ENCODE measurements at places on chromosomes 7 and 10. TPM values are rescaled to one million over a fixed set of nuclear protein-coding genes. Genes with fewer than 3 reads are reported as not detected.

The ZC3HAV1L gene
- total RNA-seq: 19.9 TPM

The LRRN3 gene
- total RNA-seq: 34.8 TPM

DNA sequence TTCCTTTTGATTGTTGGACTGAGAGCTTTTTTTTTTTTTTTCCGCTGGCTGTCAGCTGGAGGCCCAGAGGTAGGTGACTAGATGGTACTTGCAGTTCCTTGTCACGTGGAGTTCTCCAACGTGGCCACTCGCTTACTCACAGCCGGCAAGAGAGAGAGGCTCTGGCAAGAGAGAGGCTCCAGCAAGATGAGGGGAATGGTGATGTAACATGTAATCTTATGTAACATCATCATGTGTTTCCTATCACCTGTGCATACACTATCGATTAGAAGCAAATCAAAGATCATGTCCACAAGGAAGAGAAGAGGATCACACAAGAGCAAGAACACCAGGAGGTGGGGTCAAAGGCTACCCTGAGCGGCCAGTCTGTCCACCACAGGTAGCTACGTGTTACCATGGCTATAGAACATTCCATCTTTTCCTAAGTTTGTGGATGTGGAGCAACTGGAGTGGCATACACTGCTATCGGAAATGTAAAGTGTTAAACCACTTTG is 4.0 kb upstream of the BORCS7 start:
- H3K27ac ChIP-seq: no peak overlapping the region
- no peaks in the 10 kb centered on the region for H3K27me3 ChIP-seq
- no peaks in the 10 kb centered on the region for H3K36me3 ChIP-seq
- no peak overlapping the region for H3K4me3 ChIP-seq
- no peak for DNase-seq
- peaks cover 2% of the 10 kb centered on the region for H3K4me1 ChIP-seq

- DNase-seq: no peak
- H3K4me3 ChIP-seq: no peak overlapping the region
- no peaks in the 10 kb centered on the region for H3K36me3 ChIP-seq
- no peaks in the 10 kb centered on the region for H3K4me1 ChIP-seq
- H3K27me3 ChIP-seq: peaks cover 13% of the 10 kb centered on the region
Observed at GRCh38 chr7:74478671-74479065, 25.0 kb downstream of the GTF2IRD1 start.

DNA sequence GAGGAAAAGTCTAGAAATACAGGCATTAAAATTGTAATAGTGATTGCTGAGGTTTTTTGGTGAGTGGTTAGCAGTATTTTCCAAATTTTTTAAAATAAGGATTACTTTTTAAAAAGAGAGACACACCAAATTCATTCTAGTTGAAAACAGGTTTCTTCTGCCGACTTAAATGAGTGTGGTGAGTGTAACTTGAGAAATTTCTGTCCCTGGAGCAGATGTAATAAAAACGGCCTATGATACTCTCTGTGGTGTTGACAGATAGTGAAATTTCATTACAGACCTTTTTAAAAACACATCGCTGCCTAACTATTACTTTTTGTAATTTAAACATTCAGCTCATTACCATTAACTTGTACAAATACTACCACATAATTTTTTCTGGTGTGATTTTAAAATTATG is 90.1 kb downstream of the CYP51A1 start:
- H3K27me3 ChIP-seq: no peaks in the 10 kb centered on the region
- no peaks in the 10 kb centered on the region for H3K4me1 ChIP-seq
- DNase-seq: no peak

The FAM131B gene
- total RNA-seq: 2.9 TPM

- peaks cover 3% of the 10 kb centered on the region for H3K27me3 ChIP-seq
- H3K27ac ChIP-seq: no peak overlapping the region
- H3K4me3 ChIP-seq: no peak overlapping the region
Observed at GRCh38 chr7:155285423-155285822, 12.3 kb upstream of the INSIG1 start.

The FOXI2 gene
- total RNA-seq: not detected

DNA sequence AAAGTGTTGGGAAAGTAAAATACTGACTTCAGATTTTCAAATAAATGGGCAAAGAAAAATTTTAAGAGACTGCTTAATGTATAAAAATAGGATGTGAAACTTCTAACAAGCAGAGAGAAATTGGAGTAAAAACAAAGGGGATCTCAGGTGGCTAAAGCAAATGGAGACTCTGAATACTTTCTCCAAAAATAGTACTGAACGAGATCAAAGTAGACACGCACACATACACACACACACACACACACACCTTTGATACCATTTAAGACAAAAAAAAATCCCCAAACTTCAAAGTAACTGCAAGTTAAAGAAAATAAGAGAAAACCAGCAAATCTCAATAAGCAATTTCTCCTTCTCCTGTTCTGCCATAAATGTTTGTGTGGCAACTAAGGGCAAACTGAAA is 307.3 kb downstream of the CRPPA start:
- no peak overlapping the region for H3K4me3 ChIP-seq
- no peak overlapping the region for H3K27ac ChIP-seq
- no peak for DNase-seq
- H3K4me1 ChIP-seq: peaks cover 3% of the 10 kb centered on the region

The CALHM3 gene
- total RNA-seq: not detected

The CALY gene
- not detected for total RNA-seq

The GGCT gene
- total RNA-seq: 78.6 TPM

- H3K36me3 ChIP-seq: no peaks in the 10 kb centered on the region
- H3K27me3 ChIP-seq: no peaks in the 10 kb centered on the region
- no peak overlapping the region for H3K4me3 ChIP-seq
- DNase-seq: no peak
- H3K27ac ChIP-seq: no peak overlapping the region
Observed at GRCh38 chr10:44132361-44133289, 252.3 kb downstream of the CXCL12 start.

GRCh38 chr10:62250594-62251198 is 17.9 kb downstream of the RTKN2 start:
- peak overlapping the region; percentile 51 for H3K27ac ChIP-seq
- no peak overlapping the region for H3K4me3 ChIP-seq
- DNase-seq: no peak
- H3K4me1 ChIP-seq: peaks cover 23% of the 10 kb centered on the region
- H3K27me3 ChIP-seq: no peaks in the 10 kb centered on the region

DNA sequence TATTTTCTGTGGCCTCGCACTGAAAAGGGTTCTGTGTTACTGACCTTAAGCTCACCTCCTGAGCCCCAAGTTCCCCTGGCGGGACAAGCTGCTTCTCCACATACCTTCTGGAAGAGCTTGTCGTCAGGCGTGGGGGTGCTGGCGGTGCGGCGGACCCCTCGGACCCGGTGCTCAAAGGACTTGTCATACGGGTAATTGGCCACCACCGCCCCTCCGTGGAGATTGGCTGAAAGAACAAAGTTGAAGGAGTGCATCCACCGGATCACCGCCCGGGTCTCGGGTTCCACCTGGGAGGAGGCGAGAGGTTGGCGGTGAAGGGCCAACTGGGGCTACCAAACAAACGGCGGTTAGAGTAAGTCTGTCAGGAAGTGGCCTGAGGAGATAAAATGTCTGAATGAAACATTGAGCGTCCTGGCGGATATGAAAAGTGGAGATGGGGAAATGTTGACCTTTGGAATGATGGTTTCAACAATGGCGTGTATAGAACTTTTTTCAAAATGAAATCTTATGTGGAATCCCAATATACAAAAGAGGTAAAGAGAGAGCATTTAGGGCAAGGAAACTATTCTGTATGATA is 16.5 kb downstream of the CPN1 start:
- no peak overlapping the region for H3K27ac ChIP-seq
- no peak overlapping the region for H3K4me3 ChIP-seq
- DNase-seq: no peak
- peaks cover 12% of the 10 kb centered on the region for H3K27me3 ChIP-seq
- no peaks in the 10 kb centered on the region for H3K36me3 ChIP-seq
- H3K4me1 ChIP-seq: no peaks in the 10 kb centered on the region

The CH25H gene
- total RNA-seq: not detected

The GHRHR gene
- not detected for total RNA-seq

DNA sequence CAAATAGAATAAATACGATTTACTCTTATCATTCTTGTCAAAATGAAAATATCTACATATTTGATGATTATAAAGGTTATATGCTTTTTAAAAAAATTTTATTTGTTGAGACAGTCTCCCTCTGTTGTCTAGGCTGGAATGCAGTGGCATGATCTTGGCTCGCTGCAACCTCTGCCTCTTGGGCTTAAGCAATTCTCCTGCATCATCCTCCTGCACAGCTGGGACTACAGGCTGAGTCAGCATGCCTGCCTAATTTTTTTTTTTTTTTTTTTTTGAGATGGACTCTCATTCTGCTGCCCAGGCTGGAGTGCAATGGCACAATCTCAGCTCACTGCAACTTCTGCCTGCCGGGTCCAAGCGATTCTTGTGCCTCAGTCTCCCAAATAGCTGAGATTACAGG is 48.9 kb downstream of the PUS7 start:
- DNase-seq: no peak
- H3K27me3 ChIP-seq: no peaks in the 10 kb centered on the region
- H3K36me3 ChIP-seq: peaks cover 32% of the 10 kb centered on the region
- H3K4me1 ChIP-seq: no peaks in the 10 kb centered on the region
- H3K4me3 ChIP-seq: no peak overlapping the region

DNA sequence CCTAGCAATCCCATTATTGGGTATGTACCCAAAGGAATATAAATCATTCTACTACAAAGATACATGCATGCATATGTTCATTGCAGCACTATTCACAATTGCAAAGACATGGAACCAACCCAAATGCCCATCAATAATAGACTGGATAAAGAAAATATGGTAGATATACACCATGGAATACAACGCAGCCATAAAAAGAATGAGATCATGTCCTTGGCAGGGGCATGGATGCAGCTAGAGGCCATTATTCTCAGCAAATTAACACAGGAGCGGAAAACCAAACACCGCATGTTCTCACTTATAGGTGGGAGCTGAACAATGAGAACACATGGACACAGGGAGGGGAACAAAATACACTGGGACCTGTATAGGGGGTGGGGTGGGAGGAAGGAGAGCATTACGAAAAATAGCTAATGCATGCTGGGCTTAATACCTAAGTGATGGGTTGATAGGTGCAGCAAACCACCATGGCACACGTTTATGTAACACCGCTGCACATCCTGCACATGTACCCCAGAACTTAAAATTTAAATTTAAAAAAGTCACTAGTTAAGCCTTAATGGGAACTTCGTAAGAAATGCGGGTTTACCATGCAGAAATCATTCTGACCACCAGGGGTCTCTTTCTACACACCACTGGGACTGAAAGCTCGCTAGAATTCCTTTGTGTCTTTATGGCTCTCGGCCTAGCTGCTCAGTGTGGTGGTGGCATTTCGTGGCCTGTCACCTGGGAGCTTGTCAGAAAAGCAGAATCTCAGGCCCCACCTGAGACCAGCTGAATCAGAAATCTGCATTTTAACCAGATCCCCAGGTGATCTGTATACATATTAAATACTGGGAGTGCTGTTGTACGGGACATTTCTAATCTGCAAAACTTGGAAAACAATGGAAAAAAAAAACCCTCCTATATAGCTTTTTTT is 9.5 kb downstream of the ANKRD1 start:
- H3K4me1 ChIP-seq: peaks cover 7% of the 10 kb centered on the region
- H3K27ac ChIP-seq: no peak overlapping the region
- H3K4me3 ChIP-seq: no peak overlapping the region
- peaks cover 15% of the 10 kb centered on the region for H3K36me3 ChIP-seq
- peak; percentile 68 for DNase-seq

DNA sequence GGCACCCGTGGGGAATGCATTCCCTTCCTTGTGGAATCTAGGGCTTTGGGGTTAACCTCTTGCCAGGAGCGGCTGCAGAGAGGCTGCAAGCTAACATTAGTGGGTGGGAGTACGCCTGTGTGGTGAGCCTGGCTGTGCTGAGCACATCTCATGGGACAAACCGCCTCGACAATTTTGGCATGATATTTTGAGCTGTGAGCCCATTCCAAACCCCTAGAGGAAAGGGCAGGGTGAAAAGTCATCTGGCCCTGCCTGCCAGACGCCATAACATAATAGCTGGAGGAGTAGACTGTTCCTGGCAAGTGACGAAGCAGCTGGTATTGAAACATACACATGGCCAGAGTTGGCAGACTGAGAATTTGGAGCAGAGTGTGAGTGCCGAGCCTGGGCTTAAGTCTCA is 110.0 kb downstream of the TACC2 start:
- no peaks in the 10 kb centered on the region for H3K27me3 ChIP-seq
- H3K27ac ChIP-seq: no peak overlapping the region
- H3K4me1 ChIP-seq: no peaks in the 10 kb centered on the region
- no peak overlapping the region for H3K4me3 ChIP-seq
- no peak for DNase-seq
- no peaks in the 10 kb centered on the region for H3K36me3 ChIP-seq

DNA sequence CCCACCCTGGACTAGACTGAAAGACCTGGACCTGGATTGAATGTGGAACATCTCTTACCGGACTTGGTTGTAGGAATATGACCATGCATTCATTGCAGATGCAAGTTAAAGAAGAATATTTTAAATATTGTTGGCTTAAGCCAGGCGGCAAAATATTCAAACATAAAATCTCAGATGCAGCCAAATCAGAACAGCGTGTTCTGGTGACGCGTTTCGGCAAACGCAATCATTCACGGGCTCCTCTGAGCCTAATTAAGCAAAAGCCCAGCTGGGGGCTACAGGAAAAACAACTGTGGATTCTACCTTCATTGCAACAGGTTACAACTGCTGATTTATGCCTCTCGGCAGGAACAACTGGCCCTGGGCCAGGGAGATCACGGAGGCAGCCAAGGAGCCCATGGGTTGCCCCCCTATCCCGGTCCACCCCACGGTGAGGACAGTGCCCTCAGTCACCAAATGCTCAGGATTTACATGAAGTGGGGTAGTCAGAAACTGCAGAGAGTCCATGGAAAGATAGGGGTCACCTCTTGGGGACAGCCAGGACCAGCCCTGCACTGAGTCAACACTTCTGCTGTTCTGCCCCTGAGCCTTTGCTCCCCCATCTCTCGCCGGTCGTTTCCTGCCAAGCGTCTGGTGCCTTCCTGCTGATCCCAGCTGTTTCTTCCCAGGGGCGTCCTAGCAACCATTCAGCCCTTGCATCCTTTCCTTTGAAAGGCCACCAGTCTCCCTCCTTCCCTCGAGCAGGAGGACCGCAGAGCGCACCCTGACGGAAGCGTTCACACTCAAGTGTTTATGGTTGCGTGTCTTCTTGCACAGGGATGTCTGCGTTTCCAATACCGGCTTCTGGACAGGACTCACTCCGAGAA is 64.4 kb upstream of the SFMBT2 start:
- H3K4me3 ChIP-seq: no peak overlapping the region
- peaks cover 48% of the 10 kb centered on the region for H3K4me1 ChIP-seq
- H3K27me3 ChIP-seq: no peaks in the 10 kb centered on the region
- no peaks in the 10 kb centered on the region for H3K36me3 ChIP-seq

The TAS2R3 gene
- 0.94 TPM for total RNA-seq

The LOXL4 gene
- total RNA-seq: not detected

- H3K27ac ChIP-seq: no peak overlapping the region
- H3K27me3 ChIP-seq: no peaks in the 10 kb centered on the region
- H3K4me3 ChIP-seq: no peak overlapping the region
- no peak for DNase-seq
Observed at GRCh38 chr7:75823198-75823910, 9.7 kb upstream of the CCL24 start.

DNA sequence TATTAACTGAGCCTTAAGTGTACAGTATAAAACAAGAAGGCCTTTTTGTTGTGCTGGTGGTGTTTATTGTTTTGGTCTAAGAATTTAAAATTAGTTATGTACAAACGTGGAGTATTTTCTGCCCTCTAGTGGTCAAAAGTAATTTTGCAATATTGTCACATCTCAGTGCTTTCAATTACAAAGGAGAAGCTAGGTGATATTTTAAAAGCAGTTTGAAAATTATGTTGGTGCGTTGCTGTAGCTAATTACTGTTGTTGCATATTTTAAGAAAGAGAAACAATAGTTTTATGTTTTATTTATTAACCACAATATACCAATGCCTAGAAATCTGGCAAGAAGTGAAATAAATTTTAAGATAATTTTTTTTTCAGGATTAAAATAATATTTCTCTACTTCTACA is 11.4 kb downstream of the NPVF start:
- peaks cover 21% of the 10 kb centered on the region for H3K27me3 ChIP-seq
- H3K4me3 ChIP-seq: no peak overlapping the region
- DNase-seq: no peak
- H3K36me3 ChIP-seq: no peaks in the 10 kb centered on the region
- no peak overlapping the region for H3K27ac ChIP-seq

All from activated CD8-positive, alpha-beta T cell treated with anti-CD3 and anti-CD28 coated beads for 36 hours (primary cell).